Neural cell (in vitro differentiated cells): ENCODE measurements at places on chromosomes 6 and 20. TPM values are rescaled to one million over a fixed set of nuclear protein-coding genes. Genes with fewer than 3 reads are reported as not detected.

The CYP21A2 gene
- 1.9 and 4.5 TPM in 2 replicates for polyA plus RNA-seq

The OR2J1 gene
- polyA plus RNA-seq = 0.12 TPM in 1 of 2 replicates, not detected in the other

The HLA-DQB2 gene
- polyA plus RNA-seq = not detected in 2 replicates

The PTPRT gene
- polyA plus RNA-seq = 9.2 and 9.9 TPM in 2 replicates

The CLIC5 gene
- polyA plus RNA-seq = 0.22 TPM in 1 of 2 replicates, not detected in the other

The C6orf62 gene
- 105 and 107 TPM in 2 replicates for polyA plus RNA-seq

The ARG1 gene
- polyA plus RNA-seq = not detected in 2 replicates

The USP49 gene
- 23.5 and 24.2 TPM in 2 replicates for polyA plus RNA-seq

The ANKRD66 gene
- not detected in 2 replicates for polyA plus RNA-seq

The CST3 gene
- polyA plus RNA-seq = 52.4 and 54.6 TPM in 2 replicates

The TXLNB gene
- polyA plus RNA-seq = not detected in 2 replicates

The TPMT gene
- polyA plus RNA-seq = 5.6 and 5.7 TPM in 2 replicates
